NCI-H510A (cell line): ENCODE measurements at places on chromosomes 13 and 19.

DNA sequence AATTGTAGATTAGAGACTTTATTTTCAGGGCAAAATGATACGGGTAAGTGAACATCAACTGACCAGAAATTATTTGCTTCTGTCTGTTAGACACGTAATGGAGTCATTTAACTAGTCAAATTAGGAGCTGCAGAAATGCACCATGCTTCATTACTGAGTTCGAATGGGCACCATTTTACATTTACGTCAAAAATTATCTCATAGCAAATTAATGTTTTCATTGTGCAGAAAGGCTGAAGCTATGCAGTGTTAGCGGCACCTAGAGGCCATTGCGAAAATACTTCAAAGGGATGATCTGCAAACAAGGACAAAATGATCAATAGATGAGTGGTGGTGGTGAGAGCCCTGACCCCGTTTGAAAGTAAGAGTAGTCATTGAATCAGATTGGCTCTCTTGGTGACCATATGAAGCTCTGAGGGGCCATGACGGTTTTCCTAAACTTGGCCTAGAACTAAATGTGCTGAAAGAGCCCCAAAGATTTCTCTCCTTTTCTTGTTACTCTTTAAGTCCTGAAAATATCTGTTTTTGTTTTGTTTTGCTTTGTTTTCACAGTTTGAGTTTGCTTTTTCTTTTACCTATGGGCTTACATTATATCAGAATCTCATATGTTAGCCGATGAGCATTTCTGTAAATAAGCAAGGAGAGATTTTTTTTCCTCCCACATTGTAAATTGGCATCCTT, 277.9 kb downstream of the ZNF536 start:
- DNase-seq = no peak

- DNase-seq = peak; percentile 30
Measured at GRCh38 chr19:56110515-56111448, 10.3 kb downstream of the ZNF787 start.

GRCh38 chr19:30908262-30908771, 440.9 kb downstream of the TSHZ3 start:
- DNase-seq = no peak

GRCh38 chr19:33050110-33050509, 14.6 kb downstream of the RHPN2 start:
- no peak for DNase-seq

GRCh38 chr19:9323557-9323918, 441 bp upstream of the ZNF559 start:
- peak; percentile 66 for DNase-seq

DNA sequence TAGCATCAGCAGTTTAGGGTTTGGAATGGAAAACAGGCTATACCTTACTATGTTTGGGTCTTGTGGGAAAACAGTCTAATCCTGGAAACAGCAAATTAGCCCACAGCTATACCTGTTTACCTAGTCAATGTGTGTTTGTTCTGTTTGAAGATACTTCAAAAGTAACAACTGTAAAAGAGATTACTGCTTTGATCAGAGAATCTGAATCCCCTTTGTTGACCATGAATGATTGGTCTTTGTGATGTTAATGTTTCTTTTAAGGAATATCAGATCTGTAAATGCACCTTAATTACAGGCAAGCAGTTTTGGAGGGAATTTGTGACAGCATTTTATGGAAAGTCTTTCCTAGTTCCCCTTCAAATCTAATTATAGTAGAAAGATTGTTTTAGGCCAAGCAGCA, 20.7 kb upstream of the KLF5 start:
- DNase-seq = no peak

GRCh38 chr19:41904118-41904870, 21.3 kb downstream of the ARHGEF1 start:
- peak; percentile 98 for DNase-seq

GRCh38 chr13:28751175-28751960, 32.6 kb upstream of the SLC46A3 start:
- DNase-seq = no peak

DNA sequence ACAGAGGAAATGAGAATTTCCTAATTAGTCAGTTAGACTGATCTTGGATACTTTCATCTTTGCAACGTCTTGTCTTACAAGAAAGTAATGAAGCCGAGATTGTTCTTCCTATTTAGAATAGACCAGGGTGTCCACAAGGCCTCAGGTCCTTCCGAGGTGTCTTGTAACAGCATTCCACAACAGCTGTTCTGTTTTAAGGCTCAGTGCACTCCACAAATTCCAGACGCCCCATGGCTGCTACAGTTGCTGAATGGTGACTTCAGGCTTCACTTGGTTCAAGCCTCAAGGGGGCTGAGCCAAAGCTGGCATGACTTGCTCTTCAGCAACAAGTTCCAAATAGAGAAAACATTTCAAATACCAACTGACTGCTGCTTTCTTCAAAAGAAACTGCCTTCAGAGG, 143.4 kb downstream of the SHISA2 start:
- DNase-seq = no peak

DNA sequence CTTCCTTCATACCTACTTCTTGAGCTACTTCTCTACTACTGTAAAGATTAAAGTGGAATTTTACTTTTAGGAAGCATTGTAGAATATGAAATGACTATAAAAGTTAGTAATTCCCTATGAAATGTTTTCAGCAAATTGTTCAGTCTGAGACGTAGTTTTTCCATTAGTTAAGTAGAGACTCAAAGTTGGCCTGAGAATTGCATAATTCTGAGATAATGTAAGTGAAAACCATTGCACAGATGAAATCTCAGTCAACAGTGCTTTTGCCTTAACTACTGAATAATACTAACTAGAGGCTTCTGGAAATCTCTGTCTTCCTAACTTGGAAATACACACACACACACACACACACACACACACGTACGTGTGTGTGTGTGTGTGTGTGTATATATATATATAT, 125.9 kb downstream of the FGF14 start:
- DNase-seq = no peak

DNA sequence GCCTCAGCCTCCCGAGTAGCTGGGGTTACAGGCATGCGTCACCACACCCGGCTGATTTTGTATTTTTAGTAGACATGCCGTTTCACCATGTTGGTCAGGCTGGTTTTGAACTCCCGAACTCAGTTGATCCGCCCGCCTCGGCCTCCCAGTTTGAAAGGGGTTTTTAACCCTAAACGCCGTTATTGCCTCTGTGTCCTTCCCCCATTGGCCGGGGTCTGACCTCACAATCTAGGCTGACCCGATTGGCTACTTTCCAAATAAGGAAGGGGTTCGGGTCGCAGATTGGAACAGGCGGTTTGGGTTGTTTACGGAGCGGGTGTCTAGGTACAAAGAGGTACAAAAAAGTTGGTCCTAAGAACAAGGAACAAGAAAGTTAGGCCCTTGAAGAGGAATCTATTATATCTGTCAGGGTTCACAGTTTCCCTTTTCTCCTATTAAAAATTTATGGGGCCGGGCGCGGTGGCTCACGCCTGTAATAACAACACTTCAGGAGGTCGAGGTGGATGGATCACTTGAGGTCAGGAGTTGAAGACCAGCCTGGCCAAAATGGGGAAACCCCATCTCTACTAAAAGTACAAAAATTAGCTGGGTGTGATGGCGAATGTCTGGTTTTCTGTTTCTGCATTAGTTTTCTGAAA, 1.0 kb downstream of the ZNF253 start:
- DNase-seq = no peak

DNA sequence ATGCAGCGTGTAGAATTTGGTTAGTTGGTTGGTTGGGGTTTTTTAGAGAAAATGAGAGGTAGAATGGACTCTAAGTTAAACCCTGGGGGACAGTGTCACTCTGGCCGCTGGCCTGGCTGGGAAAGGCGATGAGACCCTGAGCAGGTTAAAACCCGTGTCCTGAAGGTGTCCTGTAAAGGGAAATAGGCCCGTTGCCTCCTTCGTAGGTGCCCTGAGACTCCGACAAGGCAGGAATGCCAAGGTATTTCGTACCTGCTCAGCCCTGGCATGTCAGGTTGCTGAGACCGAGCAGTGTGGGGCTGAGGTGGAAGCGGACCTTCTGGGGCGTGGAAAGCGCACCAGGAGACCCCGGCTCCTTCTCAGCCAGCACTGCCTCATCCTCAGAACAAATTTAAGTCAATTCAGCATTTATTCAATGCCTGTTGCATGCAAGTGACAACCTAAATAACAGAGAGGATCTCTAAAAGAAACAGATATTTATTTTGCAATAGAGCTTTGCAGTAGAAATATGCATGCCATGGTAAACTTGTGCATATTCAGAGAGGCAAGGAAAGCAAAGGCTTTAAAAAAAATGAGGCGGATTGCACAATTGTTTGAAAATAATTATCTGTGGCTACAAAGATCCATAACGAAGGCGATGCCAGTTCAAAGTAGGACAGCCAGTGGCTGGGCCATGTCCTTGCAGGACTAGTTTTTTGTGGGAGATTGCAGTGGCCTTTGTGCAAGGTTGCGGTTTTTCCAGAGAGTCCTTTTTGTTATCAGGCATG, 1.4 kb upstream of the RAB20 start:
- DNase-seq = no peak

GRCh38 chr19:17543986-17544385, 11.5 kb upstream of the COLGALT1 start:
- DNase-seq = no peak
